ENCODE measurements at places on chromosomes 16 and 17.

DNA sequence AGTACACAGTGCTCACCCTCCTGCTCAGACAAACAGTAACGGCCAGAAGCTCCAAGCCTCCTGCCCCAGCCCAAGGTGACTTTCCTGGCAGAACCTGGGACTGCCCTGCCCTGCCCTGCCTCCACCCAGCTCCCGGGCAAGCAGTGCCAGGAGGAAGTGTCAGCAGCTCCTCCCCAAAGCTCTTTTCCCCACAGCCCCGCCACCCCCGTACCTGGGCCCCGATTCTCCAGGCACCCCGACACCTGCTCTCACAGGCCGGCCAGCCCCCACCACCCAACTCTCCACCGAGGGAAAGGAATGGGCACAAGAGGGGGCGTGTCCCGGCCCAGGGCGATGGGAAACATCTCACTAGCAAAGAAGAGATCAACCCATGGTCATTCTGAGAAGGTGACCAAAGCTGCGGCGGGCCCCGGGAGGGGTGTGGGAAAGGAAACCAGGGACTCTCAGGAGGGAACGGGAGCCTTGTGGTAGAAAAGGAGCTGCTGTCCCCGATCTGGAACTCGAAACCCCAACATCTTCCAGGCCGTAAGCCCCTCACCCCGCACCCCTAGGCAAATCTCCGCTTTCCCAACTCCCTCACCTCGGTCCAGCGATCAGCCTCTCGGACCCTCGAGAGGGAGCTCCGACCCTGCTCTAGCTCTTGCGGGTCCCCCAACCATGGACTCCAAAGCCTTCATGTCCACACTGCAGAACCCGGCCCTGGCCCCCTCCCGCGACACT is 1.2 kb downstream of the BCAR1 start:
- no peak for DNase-seq

DNA sequence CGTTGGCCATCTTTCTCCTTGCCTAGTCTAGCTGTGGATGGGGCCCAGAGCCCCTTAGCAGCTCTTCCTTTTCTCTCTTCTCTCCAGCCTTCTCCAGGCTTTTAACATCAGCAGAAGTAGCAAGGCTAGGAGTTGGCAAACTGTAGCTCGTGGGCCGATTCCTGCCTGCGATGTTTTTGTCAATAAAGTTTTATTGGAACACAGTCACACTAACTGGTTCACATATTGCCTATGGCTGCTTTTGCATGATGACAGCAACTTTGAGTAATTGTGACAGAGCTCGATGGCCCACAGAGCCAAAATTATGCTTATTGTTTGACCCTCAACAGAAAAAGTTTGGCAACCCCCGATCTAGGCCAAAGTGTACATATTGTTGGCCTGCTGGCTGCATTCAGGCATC is 199.9 kb downstream of the RBFOX1 start:
- DNase-seq: no peak

GRCh38 chr17:41116297-41116696 is 1.9 kb downstream of the KRTAP4-11 start:
- DNase-seq: peak; percentile 24

DNA sequence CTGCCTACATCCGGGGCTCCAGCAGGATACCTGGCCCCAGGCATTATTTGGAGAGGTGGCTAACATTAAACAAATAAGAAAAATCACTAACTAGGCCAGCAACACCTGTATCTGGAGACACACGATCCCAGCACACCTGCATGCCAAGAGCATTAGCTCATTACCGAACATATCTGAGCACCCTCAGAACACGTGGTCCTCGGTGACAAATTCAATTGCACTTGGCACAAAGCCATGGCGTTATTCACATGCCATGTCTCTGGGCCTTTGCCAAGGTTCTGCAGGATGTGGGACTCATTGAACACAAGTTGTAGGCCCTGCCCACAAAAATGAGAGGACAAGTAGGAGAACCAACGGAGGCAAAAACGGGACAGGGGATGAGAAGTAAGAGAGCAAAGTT is 552.3 kb downstream of the TOX3 start:
- no peak for DNase-seq

- no peak for DNase-seq
Observed at GRCh38 chr16:51801635-51802034, 650.6 kb upstream of the SALL1 start.

DNA sequence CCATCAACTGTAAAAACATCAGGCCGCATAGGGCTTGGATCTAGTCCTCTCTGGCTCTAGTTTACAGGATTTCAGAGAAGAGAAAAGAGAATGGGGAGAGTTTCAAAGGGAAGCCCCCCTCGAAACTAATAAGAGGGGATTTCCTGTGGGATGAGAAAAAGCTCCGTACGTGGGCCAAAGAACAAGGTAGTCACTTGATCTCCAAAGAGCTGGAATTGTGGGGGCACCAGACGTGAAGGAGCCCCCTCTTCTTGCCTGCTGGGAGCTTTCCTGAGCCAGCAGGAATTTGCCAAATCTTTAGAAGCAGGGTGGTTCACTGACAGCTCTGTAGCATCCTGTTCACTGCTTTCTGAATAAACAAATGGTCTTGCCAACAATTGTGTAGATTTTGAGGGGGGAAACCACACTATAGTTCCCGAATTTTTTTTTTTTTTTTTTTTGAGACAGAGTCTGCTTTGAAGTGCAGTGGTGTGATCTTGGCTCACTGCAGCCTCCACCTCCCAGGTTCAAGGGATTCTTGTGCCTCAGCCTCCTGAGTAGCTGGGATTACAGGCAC is 7.0 kb upstream of the TMIGD1 start:
- no peak for DNase-seq

GRCh38 chr17:41768682-41769288 is 17.7 kb downstream of the JUP start:
- no peak for DNase-seq

DNA sequence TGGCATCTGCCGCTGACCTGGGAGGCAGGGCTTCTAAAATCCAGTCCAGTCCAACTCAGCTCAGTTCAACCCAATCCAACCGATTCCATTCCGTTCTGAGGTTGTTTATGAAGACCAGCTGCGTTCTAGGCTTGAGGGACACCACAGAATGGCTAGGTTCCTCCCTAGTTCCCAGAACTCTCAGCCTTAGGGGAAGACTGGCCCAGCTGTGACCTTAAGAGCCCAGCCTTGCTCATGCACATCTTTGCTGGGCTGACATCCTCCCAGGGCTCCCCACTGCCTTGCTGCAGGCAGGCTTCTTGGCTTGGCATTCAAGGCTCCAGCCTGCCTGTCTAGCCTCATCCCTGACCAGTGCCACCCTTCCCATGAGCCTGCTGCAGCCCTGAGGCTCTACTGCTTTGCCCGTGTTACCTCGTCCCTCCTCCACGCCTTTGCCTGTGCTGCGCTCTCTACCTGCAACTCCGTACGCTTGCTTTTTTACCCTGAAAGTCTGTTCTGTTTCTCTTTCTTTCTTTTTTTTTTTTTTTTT is 7.9 kb downstream of the SLC12A3 start:
- no peak for DNase-seq

DNA sequence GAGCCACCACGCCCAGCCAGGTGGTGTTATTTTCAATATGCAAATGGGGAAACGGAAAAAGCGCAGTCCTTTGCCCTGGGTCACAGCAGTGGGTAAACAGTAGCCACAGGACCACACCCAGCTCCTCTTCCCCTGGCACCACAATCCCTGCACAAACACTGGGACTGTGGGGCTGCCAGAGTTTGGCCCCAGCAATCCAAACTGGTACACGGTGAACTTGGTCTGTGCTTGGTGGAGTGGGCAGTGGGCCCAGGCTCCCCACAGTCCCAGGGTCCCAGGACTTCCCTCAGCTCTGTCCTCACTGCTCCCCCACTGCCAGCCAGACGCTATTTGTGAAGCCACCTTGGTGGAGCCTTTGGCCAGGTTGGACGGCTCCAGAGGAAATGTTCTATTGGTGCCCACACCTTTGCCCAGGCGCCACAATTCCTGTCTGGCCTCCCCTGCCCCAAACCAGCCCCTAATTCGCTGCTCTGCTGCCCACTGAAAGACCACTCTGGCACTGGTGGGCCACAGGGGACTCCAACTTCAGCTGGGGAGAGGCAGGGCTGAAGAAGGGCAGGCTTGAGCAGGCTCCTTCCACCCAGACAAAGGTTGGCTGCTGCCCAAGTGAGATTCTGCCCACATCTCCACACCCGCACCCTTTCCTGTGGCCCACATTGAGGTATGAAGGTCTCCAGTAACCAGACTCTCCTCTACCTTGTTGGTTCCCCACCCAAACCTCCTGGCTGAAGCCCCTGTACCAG is 2.1 kb downstream of the CHAD start:
- no peak for DNase-seq

- no peak for DNase-seq
Observed at GRCh38 chr17:48770954-48771353, 42.4 kb upstream of the HOXB13 start.

- peak; percentile 33 for DNase-seq
Observed at GRCh38 chr16:58487566-58488351, 12.2 kb upstream of the NDRG4 start.

DNA sequence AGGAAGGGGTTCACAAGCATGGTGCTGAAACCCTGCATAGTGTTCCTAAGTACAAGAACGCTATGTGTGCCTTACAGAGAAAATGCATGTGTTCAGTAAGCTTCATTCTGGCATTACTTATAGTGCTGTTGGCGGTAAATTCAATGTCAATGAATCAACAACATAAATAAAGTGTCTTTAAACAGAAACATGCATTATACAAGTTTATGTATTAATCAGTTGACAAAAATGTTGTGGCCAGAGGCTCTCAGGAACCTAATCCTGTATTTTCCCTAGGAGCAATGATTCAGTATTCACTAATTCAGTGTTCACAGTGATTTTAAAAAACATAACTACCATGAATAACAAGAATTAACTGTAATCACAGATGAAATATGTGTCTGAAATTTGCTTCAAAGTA is 47.1 kb upstream of the MYOCD start:
- DNase-seq: peak; percentile 84

DNA sequence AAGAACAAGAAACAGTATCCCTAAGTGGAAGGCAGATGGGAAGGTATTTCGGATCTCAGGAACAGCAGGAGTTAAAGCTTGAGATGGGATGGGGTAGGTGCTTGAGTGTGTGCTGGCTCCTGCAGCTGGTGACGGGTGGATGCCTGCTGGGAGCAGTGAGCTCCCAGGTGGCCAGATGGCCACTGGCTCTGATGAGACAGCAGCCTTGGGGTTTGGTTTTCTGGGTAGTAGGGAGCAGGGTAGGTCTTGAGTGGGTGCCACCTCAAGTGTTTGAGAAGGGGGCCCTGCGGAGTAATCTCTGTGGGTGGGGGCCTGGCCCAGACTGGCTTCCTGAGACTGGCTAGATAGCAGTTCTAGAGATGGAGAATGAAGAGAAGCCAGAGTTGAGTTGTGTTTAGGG is 10.3 kb downstream of the EPN2 start:
- no peak for DNase-seq

DNA sequence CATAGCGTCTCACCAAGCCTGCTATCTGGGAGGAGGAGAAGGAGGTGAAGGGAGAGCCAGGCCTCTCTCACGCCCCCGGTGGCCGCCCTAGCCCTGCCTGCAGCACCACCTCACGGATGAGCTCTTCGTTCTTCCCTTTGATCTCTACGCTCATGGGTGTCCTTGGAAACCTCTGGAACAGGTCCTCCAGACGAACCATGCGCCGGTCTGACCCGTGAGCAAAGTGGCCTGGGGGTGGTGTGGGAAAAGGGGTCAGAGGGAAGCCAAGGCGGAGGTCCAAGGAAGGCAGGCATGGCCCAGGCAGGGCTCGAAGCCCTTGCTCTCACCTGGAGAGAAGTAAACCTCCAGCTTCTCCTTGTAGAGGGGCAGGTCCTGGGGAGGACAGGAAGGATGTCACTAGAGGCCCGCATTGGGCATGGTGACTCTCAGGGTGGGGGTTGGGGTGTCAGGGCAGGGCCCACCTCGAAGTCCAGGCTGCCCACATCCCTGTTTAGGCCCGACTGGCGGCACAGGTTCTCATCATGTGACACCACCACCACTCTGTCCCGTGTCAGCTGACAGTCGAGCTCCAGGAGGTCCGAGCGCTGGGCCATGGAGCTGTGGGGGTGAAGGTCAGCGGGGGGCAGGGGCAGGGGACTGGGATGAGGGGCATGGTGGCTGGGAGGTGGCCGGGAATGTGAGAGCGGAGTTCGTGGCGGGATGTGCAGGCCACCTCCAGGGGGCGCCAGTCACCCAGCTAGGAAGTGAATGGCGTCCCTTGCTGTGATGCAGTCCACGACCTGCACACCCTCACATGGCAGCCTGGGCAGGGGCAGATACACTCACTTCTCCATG is 923 bp downstream of the GDPD3 start:
- DNase-seq: no peak

- DNase-seq: no peak
Observed at GRCh38 chr17:67092291-67092690, 47.9 kb downstream of the CACNG1 start.

DNA sequence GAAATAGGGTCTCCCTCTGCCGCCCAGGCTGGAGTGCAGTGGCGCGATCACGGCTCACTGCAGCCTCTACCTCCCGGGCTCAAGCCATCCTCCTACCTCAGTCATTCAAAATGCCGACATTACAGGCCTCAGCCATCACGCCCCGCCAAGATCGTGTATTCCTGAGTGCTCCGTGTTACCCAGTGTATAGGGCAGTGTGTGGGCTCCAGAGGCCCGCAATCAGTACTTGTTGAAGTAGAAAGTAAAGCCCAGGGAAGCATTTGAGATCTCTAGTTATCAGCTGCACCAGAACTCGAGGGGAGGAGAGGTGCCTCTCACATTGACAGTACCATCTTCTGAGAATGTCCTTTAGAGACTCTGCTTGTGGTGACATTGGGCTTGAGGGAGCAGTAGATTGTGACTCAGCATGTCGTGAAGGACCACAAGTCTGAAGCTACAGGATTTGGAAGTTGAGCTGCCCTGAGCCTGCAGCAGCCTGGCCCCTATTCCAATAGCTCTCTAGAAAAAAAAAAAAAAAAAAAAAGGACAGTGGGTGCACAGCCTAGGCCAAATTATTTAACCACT is 1.1 kb upstream of the PRPSAP1 start:
- DNase-seq: no peak

GRCh38 chr17:46814446-46814845 is 4.0 kb downstream of the WNT3 start:
- no peak for DNase-seq

GRCh38 chr16:79422064-79422463 is 178.5 kb downstream of the MAF start:
- no peak for DNase-seq

DNA sequence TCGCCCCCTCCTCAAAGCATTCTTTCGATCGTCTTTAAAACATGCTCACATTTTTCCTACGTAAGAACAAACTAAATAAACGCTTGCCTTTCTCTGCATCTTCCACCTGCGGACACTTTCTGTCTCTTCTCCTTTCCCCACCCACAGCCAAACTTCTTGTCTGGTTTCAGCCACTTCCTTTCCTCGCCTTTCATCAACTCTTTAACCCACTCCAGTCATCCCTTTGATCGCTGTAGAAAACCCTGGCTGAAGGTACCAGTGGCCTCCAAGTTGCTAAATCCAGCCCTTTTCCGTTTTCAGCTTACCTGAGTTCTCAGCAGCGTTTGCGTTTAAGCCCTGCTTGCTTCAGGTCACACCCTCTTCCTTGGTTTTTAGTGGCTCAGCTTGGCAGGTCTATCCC is 483 bp downstream of the RPA1 start:
- DNase-seq: no peak

GRCh38 chr16:49513040-49513439 is 139.4 kb downstream of the C16orf78 start:
- no peak for DNase-seq

- no peak for DNase-seq
Observed at GRCh38 chr16:19935694-19936093, 51.0 kb upstream of the GPRC5B start.

GRCh38 chr16:11360641-11361373 is 15.5 kb downstream of the RMI2 start:
- DNase-seq: peak; percentile 32

All from fibroblast of skin of left quadriceps (primary cell).